NCI-H1436 (cell line): ENCODE measurements at places on chromosomes 2 and 18.

GRCh38 chr18:5606951-5607350, 63.2 kb upstream of the EPB41L3 start:
- no peak for DNase-seq

- DNase-seq, result no peak
Observed at GRCh38 chr18:59718108-59718463, 20.9 kb upstream of the CCBE1 start.

GRCh38 chr18:46148810-46149209, 44.6 kb downstream of the HAUS1 start:
- DNase-seq, result peak; percentile 40

DNA sequence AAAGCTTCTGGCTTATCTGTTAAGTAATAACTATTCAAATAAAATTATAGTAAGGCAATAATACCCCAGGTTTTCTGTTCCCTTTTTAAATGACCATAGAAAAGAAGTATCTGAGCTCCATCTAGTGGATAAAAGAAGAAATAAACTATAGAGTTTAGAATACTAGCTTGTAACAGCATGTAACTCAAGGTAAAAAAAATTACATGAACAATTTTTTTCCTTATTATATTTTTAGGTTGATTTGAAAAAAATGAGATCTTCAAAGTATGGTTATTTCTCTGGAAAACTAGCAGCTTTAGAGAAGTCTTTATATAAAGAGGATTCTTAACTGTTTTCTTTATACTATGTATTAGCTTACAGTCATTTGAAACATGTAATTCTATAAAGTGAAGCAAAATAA, 58.1 kb downstream of the NCKAP1 start:
- DNase-seq, result peak; percentile 55

GRCh38 chr2:86032861-86033595, 72.7 kb downstream of the POLR1A start:
- no peak for DNase-seq

DNA sequence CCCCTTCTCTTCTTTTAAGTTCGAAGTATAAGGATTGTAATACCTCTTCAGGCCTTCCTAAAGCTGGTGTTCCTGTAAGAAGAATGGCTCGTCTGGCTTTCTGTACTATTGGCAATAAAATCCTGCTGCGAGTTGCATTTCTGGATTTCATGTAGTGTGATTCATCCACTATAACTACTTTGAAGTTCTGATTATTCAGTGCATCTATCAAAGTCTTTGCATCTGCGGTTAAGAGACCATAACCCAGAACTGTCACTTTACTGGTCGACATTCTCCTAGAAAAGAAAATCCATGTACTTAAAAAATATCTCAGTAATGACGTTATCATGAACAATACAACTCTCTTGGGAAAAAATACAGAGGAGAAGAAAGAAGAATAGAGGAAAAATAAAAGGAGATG, 181.1 kb downstream of the ZRANB3 start:
- no peak for DNase-seq

DNA sequence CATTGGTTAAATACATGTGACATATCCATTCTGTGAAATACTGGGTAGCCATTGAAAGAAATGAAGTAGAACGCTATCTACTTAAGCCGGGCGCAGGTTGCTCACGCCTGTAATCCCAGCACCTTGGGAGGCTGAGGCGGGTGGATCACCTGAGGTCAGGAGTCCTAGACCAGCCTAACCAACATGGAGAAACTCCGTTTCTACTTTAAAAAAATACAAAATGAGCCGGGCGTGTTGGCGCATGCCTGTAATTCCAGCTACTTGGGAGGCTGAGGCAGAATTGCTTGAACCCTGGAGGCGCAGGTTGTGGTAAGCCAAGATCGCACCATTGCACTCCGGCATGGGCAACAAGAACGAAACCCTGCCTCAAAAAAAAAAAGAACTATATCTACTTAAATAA, 45.7 kb upstream of the ASPRV1 start:
- DNase-seq, result no peak

- no peak for DNase-seq
Observed at GRCh38 chr2:172870396-172870795, 134.8 kb downstream of the RAPGEF4 start.

DNA sequence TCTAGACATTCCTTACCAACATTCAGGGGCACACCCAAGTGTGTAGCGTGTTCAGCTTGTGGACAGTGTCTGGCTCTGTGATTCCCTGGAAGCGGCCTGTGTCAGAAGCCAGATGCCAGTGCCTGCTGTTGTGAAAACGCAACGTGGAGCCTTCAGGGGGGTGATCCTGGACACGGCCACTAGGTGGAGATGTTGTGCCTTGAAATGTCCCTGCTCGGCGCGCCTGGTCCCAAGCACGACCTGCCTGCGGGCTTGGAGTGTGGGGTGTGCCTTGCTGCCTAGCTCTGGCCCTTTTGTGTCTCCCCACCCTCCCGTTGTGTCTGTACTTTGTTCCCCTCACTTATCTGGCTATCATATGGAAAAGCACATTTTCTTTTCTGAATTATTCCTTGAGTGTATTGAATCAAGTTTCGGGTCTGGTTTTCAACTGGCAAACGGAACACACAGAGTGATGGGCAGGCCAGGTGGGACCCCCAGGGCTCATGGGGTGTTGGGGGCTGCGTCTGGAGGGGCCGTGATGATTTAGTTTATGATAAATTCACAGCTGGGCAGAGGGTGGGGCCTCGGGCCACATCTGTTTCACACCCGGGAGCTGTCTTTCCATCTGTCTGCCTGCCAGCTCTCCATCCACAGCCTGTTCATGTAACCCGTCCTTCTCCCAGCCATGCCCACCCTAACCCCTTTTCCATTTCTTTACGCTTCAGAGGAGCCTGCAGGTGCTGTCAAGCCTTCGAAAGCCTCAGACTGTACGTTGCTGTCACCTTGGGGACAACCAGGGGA, 95.5 kb downstream of the DYSF start:
- DNase-seq, result no peak

- DNase-seq, result no peak
Observed at GRCh38 chr2:83565626-83566025, 893.5 kb downstream of the SUCLG1 start.

DNA sequence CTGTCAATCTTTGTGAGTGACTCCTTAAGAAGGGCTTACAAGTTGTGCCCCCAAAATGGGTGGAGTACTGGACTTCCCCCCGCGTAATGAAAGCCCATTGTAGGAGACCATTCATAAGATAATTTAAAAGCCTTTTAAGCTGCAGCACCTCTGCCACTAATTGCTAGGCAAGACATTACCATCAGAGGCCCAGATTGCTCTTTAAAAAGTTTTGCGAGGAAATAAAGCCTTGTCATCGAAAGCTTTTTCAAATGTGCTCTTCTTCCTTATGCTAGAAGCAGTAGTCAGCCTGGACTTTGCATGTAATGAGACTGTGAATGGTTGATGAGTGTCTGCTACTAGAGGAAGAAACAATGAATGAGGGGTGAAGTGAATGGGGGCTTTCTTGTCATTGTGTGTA, 345.3 kb upstream of the CDH2 start:
- DNase-seq, result no peak

- DNase-seq, result no peak
Observed at GRCh38 chr18:27608742-27609141, 423.6 kb upstream of the CHST9 start.

DNA sequence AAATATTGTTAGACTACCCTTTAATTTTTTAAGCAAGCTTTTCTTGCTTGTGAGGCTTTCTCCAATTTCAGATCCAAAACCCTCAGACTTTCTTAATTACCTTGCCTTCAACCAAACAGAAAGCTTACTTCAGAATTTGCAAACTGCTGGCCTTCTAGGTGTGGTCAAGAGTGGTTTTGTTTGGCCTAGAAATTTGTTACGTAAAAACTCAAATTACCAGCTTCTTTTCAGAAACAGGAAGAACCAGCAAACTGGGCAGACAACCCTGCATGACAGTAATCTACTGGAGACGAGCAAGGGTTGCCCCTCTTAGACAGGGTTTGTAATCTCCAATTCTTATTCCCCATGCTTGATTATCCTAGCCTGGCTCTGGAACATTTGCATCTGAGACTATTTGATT, 27.1 kb downstream of the SRBD1 start:
- DNase-seq, result no peak

- no peak for DNase-seq
Observed at GRCh38 chr2:36445185-36445866, 89.7 kb downstream of the CRIM1 start.

GRCh38 chr2:19881908-19882265, 19.9 kb downstream of the TTC32 start:
- no peak for DNase-seq

- DNase-seq, result no peak
Observed at GRCh38 chr2:200102971-200103370, 147.6 kb downstream of the MAIP1 start.

DNA sequence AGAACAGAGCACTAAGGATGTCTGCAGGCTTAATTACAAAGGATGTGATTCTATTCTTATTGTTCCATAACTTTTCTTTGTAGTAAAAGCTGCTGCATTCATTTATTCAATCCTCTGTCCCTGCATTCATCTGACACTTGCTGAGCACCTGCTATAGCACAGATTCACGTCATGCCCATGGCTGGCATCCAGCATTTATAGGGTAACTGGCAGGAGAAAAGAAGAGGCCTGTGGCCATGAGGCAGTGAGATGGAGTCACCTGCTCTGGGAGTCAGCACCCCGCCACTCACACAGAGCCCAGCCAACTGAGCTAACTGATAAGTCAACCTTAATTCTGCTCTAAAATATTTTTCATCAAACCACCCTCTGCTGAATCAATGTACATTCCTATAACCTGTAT, 18.3 kb upstream of the CDC42EP3 start:
- DNase-seq, result no peak

DNA sequence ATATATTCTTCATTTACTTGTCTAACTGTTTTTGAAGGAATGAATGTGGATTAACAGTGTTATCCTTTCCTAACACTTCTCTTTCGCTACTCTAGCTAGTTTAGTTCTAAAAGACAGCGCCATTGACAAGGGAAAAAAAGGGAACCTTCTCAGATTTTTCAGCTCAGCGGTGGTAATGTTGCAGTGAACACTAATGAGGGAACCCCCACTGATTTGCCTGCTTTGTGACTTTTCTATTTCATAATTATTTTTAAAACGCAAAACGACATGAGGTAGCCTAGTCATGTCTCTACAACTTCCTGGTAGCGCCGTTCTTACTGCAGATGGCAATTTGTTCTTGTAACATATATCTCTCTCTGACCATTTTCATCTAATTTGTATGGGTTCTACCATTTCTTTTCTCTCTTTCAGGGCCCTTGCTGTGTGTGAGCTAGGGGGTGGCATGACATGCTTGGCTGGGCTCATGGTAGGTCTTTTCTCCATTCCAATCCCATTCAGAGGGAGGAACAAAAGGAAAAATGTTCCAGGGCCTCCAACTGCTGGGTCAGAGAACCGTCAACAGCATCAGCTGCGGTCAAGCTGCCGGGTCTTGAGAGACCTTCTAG, 235.5 kb upstream of the SIX3 start:
- DNase-seq, result no peak

DNA sequence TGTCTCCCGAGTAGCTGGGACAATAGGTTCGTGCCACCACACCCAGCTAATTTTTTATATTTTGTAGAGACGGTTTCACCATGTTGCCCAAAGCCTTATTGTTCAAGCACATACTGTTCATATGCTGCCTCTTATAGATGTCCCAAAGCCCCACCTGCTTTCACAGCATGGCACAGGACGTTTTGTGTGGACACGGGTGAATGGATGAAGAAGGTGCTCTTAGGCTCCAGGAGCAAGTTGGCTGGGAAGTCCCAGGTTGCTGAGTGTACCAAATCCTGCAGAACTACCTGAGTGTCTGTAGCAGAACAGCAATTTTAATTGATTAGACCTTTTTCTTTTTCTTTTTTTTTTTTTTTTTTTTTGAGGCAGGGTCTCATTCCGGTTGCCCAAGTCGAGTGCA, 10.5 kb upstream of the SAG start:
- no peak for DNase-seq

DNA sequence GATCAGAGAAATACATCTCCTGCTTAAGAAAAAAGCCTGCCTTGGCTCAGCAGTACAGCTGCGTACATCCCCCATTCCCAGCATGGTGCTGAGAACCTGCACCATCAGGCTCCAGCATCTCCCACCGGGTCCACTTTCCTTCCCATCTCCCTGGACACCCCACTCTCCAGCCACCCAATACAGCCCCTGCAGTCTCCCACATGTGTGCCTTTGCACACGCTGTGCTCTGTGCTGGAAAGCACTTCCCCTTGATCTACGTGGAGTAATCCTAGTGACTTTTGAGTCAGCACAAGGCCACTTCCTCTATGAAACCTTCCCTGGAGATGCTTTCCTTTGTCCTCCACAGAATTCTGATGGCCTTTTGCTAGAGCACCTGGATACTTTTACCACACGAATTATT, 17.0 kb downstream of the STAT1 start:
- no peak for DNase-seq

DNA sequence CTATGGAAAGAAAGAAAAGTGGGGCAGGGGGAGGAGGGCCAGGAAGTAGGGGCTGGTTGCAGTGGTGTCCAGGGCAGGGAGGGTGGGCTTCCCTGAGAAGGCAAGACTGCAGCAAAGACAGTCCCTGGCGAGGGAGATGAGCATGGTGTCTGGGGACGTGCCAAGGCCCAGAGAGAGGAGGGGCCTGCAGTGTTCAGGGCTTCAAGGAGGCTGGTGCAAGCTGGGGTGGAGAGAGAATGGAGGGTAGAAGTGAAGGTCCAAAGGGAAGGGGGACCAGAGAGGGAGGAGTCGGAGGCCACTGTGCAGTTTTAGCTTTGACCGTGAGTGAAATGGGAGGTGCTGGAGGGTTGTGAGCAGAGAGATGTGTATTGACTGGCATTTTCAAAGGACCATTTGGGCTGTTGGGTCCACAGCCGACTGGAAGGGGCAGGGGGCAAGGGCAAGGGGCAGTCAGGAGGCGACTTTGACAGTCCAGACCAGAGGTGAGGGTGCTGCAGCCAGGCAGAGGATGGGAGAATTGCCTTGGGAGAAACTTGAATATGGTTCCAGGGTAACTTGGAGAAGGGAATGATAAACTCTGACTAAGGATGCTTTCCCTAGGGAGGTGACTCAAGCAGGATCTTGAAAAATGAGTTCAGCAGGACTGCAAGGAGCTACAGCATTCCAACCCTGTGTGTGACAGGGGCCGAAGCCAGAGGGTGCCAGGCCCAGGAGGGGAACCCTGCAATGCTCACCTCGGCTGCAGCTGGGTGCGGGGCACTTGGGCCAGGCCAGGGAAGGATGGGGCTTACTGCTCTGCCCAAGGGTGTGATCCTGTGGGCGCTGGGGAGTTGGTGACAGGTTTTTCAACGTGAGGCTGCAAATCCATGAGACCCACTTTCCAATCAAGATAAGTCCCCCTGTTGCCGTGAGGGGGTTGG, 177.1 kb upstream of the HAAO start:
- no peak for DNase-seq

GRCh38 chr2:97911922-97912575, 83.7 kb downstream of the TMEM131 start:
- DNase-seq, result no peak

- no peak for DNase-seq
Observed at GRCh38 chr2:202237787-202238233, 587 bp downstream of the SUMO1 start.

DNA sequence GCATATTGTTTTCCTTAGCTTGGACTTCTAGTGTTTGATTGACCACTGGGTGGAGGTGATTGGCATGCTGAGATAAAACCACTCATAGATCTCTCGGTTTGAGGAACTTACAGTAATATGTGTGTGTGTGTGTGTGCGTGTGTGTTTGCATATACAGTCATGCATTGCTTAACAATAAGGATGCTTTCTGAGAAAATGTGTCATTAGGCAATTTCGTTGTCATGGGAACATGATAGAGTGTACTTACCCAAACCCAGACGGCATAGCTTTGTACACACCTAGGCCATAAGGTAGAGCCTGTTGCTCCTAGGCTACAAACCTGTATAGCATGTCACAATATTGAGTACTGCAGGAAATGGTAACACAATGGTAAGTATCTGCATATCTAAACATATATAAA, 167.3 kb downstream of the NYAP2 start:
- DNase-seq, result peak; percentile 49

GRCh38 chr2:28993206-28993960, 12.3 kb downstream of the TOGARAM2 start:
- DNase-seq, result no peak
